ENCODE measurements at places on chromosomes 3 and 15. TPM values are rescaled to one million over a fixed set of nuclear protein-coding genes. Genes with fewer than 3 reads are reported as not detected.

DNA sequence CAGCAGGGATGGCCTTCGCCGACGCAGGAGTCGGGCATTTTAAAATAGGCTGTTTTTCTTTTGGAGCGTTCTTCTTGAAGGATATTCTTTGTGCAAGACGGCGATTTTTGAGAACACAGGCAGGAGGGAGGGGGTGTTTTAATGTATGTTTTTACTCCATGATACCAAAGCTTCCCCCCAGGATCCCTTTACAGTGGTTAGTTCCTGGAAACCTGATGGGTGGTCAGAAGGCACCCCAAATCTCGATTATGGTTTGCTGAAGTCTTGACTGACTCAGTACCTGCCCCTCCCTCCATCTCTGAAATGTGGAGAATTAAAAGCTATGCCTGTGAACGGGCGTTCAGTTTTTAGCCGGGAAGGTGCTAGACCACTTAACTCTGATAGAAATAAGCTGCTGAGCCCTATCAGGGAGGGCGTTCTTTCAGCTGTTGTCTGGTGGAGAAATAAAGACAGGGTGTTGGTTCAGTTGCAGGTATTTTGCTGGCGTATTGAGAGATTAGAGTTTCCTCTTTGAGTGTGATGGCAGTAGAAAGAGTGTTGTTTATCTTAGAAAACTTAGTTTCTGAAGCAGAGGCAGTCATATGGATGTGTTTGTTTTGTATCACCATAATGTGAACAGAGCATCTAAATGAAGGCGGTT, 3.4 kb downstream of the IGF1R start:
- no peak for DNase-seq
- no peak overlapping the region for H3K27ac ChIP-seq
- H3K27me3 ChIP-seq = peaks cover 10% of the 10 kb centered on the region
- peak overlapping the region; percentile 67 for H3K4me3 ChIP-seq
- H3K36me3 ChIP-seq = no peaks in the 10 kb centered on the region

DNA sequence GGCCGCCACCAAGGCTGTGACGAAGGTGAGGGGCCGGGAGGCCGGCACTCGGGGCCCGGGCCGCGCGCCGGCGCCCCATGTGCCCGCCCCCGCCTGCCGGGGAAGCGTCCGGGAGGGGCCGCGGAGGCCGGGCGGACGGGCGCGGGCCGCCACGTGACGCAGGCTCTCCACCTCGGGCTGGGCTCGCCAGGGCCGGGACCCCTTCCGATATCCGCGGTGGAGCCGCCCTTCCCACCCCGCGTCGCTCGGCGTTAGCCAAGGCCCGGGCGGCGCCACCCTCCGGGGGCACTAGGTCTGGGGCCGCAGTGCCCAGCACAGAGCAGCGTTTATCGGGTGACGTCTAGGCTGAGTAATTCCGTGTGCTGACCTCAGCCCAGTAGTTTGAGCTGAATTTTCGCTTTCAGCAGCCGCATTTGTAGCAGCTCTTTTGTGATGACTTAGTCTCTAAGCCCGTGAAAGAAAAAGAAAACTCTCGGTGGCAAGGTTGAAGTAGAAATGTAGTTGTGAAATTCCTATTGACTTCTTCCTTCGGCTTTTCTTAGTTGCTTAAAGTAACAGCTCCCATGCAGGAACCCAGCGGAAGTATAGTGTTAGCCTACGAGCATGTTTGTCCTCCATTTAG, 885 bp downstream of the CDV3 start:
- H3K36me3 ChIP-seq = peaks cover 29% of the 10 kb centered on the region
- peak overlapping the region; percentile 95 for H3K27ac ChIP-seq
- H3K27me3 ChIP-seq = no peaks in the 10 kb centered on the region
- peak; percentile 82 for DNase-seq

GRCh38 chr3:141864281-141864970, 12.0 kb upstream of the ATP1B3 start:
- no peaks in the 10 kb centered on the region for H3K4me1 ChIP-seq
- H3K27me3 ChIP-seq = no peaks in the 10 kb centered on the region
- no peak for DNase-seq
- H3K4me3 ChIP-seq = no peak overlapping the region
- no peak overlapping the region for H3K27ac ChIP-seq

DNA sequence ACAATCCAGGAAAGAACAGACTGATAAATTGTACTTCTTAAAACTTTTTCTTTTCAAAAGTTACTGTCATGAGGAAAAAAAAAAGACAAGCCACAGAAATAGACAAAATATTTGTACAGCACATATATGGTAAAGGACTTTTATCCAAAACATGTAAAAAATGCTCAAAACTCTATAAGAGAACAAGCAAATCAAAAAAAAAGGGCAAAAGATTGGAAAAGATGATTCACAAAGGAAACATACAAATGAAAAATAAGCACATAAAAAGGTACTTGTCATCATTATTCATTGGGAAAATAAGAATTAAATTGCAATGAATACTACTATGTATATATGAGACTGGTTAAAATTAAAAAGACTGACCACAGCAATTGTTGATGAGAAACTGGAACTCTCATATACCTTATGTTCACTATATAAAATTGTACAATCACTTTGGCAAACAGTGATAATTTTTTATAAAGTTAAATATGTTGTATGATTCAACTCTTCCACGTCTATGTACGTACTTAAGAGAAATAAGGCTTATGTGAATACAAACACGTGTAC, 39.7 kb downstream of the DIPK2A start:
- no peaks in the 10 kb centered on the region for H3K36me3 ChIP-seq
- H3K4me1 ChIP-seq = no peaks in the 10 kb centered on the region
- DNase-seq = no peak
- H3K27me3 ChIP-seq = no peaks in the 10 kb centered on the region

DNA sequence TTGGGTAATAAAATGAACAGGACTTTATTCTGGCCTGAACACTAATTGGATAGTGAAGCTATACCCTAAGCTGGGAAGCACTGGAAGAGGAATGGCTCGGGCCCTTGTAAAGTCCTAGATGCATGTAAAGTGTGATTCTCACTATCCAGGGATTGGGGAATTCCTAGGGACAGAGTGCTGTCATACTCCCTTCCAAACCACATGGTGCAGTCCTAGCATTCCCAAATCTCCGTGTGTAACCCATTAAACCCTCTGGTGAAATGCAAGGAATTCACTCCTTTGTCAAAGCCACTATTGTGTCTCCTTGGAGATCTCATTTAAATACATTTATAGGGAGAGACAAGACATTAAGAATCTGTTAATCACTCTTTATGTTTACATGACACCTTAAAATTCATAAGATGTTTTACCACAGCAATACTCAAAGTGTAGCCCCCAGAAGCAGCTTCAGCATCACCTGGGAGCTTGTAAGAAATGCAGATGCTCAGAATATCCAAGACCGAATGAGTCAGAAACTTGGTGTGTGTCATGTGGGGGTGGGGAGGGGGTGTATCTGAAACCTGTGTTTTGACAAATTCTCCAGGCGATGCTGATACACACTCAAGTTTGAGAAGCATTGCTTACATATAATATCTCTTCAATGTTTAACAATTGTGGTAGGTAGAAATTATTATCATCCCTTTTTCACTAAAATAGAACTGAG, 121.8 kb upstream of the NPHP3 start:
- H3K4me1 ChIP-seq = no peaks in the 10 kb centered on the region
- no peaks in the 10 kb centered on the region for H3K27me3 ChIP-seq
- no peak for DNase-seq
- no peak overlapping the region for H3K27ac ChIP-seq

DNA sequence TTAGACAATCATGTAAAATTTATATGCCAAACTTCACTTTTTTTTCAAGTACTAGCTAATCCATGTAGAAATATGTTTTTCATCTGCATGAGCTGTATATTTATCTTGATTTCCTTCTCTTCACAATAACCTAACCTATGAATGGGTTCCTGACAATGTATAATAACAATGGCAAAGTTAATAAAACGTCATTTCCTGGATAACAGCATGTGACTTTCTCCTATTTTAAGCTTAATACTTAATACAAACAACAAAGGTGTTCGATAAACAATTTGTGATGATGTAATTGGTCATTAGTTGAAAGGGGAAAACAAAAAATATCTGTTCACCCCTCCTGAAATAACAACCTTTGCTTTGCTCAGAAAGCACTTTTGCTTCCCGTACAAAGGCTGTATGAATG, 20.4 kb downstream of the CD200 start:
- no peaks in the 10 kb centered on the region for H3K27me3 ChIP-seq
- no peaks in the 10 kb centered on the region for H3K36me3 ChIP-seq
- no peak for DNase-seq
- peaks cover 6% of the 10 kb centered on the region for H3K4me1 ChIP-seq
- no peak overlapping the region for H3K4me3 ChIP-seq
- no peak overlapping the region for H3K27ac ChIP-seq

- H3K27me3 ChIP-seq = no peaks in the 10 kb centered on the region
- H3K4me1 ChIP-seq = peaks cover 16% of the 10 kb centered on the region
- no peak overlapping the region for H3K27ac ChIP-seq
- peak overlapping the region; percentile 17 for H3K4me3 ChIP-seq
- DNase-seq = peak; percentile 32
- H3K36me3 ChIP-seq = no peaks in the 10 kb centered on the region
These were observed 17.5 kb downstream of the HDC start for GRCh38 chr15:50247819-50248655.

DNA sequence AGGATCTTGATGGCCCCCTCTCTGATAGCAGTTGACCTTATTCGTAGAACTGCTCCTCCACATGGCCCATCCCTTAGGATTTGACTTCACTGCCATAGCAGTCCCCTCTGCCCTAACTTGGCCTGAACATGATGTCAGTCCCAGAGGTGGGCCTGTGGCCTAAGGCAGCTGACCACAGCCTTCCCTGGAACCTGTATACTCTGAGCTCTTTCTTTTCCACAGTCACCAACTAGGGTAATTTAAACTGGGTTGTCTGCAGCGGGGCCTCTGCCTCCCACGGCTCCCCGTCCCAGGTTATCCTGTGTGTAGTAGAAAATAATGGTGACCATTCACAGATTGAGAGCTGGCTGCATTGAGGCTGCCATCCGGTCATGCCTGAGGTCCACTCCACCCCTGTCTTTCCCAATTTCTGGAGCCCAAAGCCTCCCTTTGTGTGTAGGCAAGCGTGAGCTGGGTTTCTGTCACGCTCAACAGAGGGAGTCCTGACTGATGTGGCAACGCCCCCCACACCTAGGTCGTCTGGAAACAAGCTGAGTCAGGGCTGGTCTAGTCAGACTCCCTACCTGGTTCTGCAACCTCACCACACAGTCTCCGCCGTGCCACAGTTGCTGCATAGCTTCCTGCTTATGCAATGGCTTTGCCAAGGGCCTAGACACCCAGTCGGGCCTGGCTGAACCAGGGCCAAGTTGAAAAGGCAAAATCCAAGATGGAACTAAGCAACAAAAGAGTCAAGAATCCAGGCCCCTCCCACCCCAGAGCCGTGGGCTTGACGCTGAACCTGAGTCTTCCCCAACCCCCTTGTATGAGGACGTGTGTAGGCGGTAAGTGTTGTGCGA, 284.5 kb downstream of the XXYLT1 start:
- no peak overlapping the region for H3K4me3 ChIP-seq
- H3K36me3 ChIP-seq = no peaks in the 10 kb centered on the region
- H3K27me3 ChIP-seq = no peaks in the 10 kb centered on the region
- no peaks in the 10 kb centered on the region for H3K4me1 ChIP-seq

GRCh38 chr3:194837457-194838127, 151.9 kb downstream of the FAM43A start:
- H3K27ac ChIP-seq = no peak overlapping the region
- DNase-seq = no peak
- no peaks in the 10 kb centered on the region for H3K4me1 ChIP-seq
- H3K27me3 ChIP-seq = no peaks in the 10 kb centered on the region

DNA sequence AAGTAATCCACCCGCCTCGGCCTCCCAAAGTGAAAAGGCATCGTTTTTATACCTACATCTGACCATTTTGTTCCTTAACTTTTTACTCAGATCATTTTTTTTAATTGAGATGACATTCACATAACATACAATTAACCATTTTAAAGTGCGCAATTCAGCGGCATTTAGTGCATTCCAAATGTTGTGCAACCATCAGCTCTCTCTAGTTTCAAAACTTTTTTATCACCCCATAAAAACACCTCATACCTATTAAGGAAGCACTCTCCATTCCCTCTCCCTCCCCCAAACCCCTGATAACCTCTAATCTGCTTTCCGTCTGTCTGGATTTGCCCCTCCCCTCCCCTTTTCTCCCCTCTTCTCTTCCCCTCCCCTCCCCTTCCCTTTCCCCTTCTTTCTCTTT, 310.1 kb downstream of the UACA start:
- no peak for DNase-seq
- H3K4me3 ChIP-seq = no peak overlapping the region
- H3K4me1 ChIP-seq = peaks cover 30% of the 10 kb centered on the region
- no peaks in the 10 kb centered on the region for H3K36me3 ChIP-seq

- no peak overlapping the region for H3K4me3 ChIP-seq
- no peak overlapping the region for H3K27ac ChIP-seq
- no peaks in the 10 kb centered on the region for H3K36me3 ChIP-seq
- H3K27me3 ChIP-seq = peaks cover 21% of the 10 kb centered on the region
These were observed 32.1 kb upstream of the ST3GAL6 start for GRCh38 chr3:98730886-98731537.

DNA sequence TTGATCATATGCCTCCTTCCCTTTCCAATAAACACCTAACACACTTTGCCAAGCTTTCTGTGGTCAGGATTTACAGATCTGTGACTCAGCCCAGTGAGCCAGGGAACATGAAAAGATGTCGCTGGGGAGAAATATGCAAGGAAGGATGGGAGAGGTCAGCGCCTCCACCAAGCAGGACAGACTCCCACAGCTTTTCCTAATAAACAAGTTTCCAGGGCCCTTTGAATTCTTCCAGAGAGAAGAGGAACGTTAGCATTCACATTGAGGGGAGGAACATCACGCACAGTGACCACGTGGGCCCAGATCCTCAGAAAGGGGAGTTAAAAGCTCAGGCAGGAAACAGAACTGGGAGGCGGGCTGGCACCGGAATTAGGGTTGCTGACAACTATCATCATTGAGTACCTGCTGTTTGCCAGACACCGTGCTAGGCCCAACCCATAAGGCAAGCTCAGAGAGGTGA, 33.3 kb upstream of the MRPS22 start:
- no peaks in the 10 kb centered on the region for H3K4me1 ChIP-seq
- no peak overlapping the region for H3K4me3 ChIP-seq

GRCh38 chr3:189513281-189514117, 117.7 kb upstream of the TP63 start:
- H3K36me3 ChIP-seq = no peaks in the 10 kb centered on the region
- no peak for DNase-seq
- no peak overlapping the region for H3K27ac ChIP-seq
- no peak overlapping the region for H3K4me3 ChIP-seq
- H3K4me1 ChIP-seq = no peaks in the 10 kb centered on the region

GRCh38 chr3:197711973-197712707, 24.6 kb downstream of the RUBCN start:
- H3K27me3 ChIP-seq = no peaks in the 10 kb centered on the region
- H3K4me1 ChIP-seq = peaks cover 16% of the 10 kb centered on the region
- H3K27ac ChIP-seq = peak overlapping the region; percentile 86

The ALPK3 gene
- total RNA-seq = 0.18 TPM

The CMTM8 gene
- total RNA-seq = 4.1 TPM

The ZDHHC3 gene
- total RNA-seq = 41.8 TPM

The BCL2A1 gene
- 55.8 TPM for total RNA-seq

The TM6SF1 gene
- total RNA-seq = 0.78 TPM
